ENCODE measurements at places on chromosomes 3 and 15. TPM values are rescaled to one million over a fixed set of nuclear protein-coding genes. Genes with fewer than 3 reads are reported as not detected.

DNA sequence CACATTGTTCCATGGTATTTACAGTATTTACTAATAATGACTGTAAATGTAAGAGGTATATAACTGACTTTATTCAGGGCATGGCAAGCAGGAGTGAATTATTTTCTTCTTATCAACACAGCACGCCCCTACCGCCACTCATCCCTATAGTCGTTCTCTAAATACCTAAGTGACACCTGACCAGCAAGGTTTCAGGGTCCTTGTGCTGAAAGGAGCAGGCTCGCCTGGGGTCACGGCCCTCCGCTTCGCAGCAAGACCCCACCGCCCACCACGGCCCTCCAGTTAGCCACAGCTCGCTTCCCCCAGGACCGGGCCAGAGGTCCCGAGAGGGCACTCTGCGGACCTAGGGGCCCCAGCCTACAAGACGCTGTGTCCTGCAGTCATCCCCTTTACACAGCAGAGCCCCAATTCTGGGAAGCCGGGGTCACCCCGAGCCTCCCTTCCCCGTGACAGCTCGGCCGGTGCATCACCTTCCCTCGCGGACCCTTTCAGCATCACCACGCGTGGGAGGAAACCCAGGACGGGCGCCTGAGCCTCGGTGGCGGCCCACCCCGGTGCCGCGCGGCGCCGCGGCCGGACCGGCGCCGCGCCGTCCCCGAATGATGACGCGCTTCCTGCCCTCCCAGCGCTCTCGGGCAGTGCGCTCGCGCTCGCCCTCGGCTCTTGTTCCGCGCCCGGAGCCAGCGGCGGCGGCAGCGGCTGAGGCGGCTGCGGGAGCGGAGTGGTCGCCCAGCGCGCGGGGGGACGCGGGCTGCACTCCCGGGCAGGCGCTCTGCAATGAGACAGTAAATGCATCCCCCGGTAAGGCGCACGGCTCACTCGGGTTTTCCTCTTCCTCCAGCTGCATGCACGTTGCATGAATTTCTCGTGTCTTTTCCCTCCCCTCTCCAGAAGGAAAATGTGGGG is 225.1 kb upstream of the C2CD4B start:
- H3K4me3 ChIP-seq: peak within 1 kb of the TSS; percentile 96
- H3K27ac ChIP-seq: peak within 1 kb of the TSS; percentile 51
- no peaks in the 10 kb centered on the region for H3K36me3 ChIP-seq
- DNase-seq: peak; percentile 39
- no peaks in the 10 kb centered on the region for H3K27me3 ChIP-seq
- peaks cover 13% of the 10 kb centered on the region for H3K4me1 ChIP-seq

DNA sequence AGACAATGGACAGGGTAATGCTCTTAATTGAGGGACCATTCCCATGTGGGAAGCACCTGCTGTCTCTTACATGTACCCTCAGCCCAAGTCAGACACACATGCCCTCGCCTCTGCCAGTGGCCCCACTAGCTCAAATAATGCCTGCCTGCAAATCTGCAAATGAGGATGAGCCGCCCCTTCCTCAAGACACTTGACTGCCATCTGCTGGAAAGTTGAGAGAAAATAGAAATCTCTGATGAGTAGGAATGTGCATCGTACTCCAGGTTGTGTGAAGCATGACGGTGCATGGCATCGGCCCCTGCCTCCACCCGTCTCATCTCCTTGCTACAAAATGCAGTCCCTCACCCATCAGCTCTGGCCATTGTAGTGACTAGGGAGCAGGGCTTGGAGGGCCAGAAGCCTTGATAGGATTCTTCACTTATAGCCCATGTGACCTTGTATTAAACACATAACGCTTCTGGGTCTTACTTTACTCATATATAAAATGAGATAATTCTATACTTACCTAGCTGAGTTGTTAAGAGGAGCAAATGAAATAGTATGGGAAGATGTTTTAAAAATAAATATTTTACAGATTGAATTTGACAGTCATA is 6.3 kb upstream of the SCN5A start:
- H3K36me3 ChIP-seq: no peaks in the 10 kb centered on the region
- peak; percentile 50 for DNase-seq
- no peak overlapping the region for H3K4me3 ChIP-seq
- no peaks in the 10 kb centered on the region for H3K27me3 ChIP-seq
- peaks cover 10% of the 10 kb centered on the region for H3K4me1 ChIP-seq
- no peak overlapping the region for H3K27ac ChIP-seq

- no peak for DNase-seq
- H3K27me3 ChIP-seq: no peaks in the 10 kb centered on the region
- no peaks in the 10 kb centered on the region for H3K36me3 ChIP-seq
- no peak overlapping the region for H3K27ac ChIP-seq
- no peak overlapping the region for H3K4me3 ChIP-seq
Observed at GRCh38 chr15:50774450-50774849, 8.9 kb upstream of the SPPL2A start.

DNA sequence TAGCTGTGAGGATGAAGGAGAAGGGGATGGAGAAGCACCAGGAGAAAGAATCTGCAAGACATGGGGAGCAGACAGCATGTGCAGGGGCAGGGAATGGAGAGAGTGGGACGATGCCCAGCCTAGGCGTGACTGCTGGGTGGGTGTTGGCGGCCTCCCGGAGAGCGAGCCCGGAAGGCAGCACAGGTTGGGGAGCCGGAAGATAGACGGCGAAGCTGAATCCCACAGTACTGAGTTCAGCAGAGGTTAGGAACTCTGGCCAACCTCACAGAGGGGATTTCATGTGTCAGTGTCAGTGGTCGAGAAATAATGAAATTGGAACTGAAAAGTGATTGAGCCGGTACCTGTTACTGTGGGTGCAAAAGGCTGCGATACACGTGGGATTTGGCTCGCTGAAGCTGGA is 55.2 kb downstream of the PXYLP1 start:
- H3K27me3 ChIP-seq: no peaks in the 10 kb centered on the region
- no peaks in the 10 kb centered on the region for H3K4me1 ChIP-seq
- no peak overlapping the region for H3K27ac ChIP-seq
- DNase-seq: no peak

TERC gene
- total RNA-seq: 47.0 TPM

CCDC13 gene
- 2.3 TPM for total RNA-seq

CEP63 gene
- 19.1 TPM for total RNA-seq
